SK-N-MC (cell line): ENCODE measurements at places on chromosomes 6 and 20.

- DNase-seq = no peak
Observed at GRCh38 chr20:61748376-61748775, 317.3 kb downstream of the TAF4 start.

- no peak for DNase-seq
Observed at GRCh38 chr20:23101696-23102406, 15.7 kb upstream of the CD93 start.

GRCh38 chr6:26021001-26021349, 58.4 kb downstream of the TRIM38 start:
- DNase-seq = no peak

GRCh38 chr6:30361661-30362060, 16.7 kb downstream of the RPP21 start:
- DNase-seq = no peak

- DNase-seq = no peak
Observed at GRCh38 chr6:124795643-124796463, 166.4 kb upstream of the RNF217 start.

GRCh38 chr20:45308117-45308778, at the start of gene MATN4:
TSS of gene MATN4 (minus strand) at chr20:45308299. CDS start at chr20:45305582, 2,717 bp downstream.
- no peak for DNase-seq

GRCh38 chr6:156879591-156879990, 102.4 kb downstream of the ARID1B start:
- DNase-seq = no peak

DNA sequence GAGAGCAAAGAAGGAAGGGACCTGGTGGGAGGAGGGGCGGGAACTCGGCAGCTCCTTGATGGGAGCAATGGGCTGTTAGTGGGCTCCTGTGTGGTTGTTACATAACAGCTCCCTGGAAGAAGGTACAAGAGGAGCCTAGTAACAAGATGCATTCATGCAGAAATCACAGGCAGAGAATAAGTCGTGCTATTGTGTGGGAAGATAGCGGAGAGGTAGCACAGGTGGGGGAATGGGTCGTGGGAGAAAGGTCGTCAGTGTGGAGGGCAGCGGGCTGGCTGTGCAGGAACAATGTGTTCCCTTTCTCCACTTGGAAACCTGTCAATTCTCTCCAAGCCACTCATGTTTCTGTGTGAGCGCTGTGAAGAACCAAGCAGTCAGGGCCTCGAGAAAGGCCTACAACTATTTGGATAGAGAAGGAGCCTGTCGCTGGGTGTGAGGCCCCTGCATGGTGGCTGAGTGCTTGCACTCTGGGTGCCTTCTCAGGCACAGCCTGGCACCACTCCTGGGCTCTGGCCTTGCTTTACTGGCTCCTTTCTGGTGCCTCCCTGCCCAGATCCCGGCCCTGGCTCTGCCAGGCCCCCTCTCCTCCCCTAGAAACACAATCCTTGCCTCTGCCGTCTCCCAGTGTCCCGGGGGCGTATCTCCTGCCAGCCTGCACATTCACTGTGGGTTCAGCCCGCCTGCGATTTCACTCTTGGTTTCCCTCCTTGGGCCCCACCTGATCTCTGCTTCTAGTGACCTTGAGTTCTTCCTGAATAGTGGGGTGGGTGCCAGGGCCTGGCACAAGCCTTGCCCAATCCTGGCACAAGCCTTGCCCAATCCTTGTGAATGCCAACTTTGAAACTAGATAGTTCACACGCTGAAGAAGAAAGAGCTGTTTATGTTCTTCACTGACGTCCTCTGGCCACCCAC, 7.4 kb upstream of the FGD2 start:
- no peak for DNase-seq

DNA sequence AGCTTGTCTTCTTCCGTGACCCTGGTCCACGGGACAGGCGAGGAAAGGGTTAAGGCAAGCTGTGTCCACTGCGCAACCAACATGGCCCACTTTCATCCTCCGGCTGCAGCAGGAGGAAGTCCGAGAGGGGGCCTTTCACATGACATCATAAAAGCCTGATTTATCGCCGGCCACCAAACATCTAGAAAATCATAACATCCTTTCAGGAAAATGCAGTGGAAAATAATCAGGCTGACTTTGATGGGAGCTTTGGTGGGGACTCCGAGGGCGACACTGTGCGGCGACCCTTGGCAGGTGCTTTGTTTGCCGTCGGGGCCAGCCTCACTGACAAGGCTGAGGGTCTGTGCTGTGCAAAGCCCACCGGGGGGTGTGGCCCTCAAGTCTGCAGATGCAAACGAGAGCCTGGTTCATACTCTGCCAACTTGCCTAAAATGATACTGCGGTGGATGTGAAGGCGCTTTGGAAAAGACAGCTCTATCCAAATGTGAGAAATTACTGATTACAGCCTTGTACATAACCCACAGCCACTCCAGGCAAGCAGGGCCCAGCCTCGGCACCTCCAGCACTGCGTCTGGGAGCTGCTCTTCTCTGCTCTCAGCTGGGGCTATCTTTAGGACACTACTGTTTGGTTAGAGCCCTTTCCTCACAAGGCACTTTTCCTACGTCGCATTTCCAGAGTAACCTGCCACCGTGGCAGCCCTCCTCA, 25.7 kb downstream of the FOXC1 start:
- no peak for DNase-seq

DNA sequence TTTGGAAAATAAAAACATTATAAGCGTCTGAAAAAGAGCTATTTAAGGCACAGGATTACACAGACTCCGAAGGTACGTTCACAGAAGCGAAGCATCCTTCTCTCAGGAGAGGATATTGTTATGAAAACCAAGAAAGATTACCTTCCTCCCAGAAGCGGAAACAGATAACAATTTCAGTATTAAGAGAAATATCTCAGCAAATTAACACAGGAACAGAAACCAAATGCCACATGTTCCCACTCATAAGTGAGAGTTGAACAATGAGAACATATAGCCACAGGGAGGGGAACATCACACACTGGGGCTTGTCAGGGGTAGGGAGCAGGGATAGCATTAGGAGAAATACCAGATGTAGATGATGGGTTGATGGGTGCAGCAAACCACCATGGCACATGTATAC, 109.7 kb downstream of the CDK19 start:
- DNase-seq = no peak

- DNase-seq = peak; percentile 51
Observed at GRCh38 chr6:67935976-67936477, 699.1 kb upstream of the ADGRB3 start.

GRCh38 chr6:46526607-46527006, 35.4 kb upstream of the RCAN2 start:
- no peak for DNase-seq

- DNase-seq = no peak
Observed at GRCh38 chr20:37516811-37517750, 4.0 kb upstream of the NNAT start.

GRCh38 chr6:37717836-37718251, 20.2 kb upstream of the MDGA1 start:
- no peak for DNase-seq

- no peak for DNase-seq
Observed at GRCh38 chr6:46777476-46778346, 15.5 kb upstream of the MEP1A start.

DNA sequence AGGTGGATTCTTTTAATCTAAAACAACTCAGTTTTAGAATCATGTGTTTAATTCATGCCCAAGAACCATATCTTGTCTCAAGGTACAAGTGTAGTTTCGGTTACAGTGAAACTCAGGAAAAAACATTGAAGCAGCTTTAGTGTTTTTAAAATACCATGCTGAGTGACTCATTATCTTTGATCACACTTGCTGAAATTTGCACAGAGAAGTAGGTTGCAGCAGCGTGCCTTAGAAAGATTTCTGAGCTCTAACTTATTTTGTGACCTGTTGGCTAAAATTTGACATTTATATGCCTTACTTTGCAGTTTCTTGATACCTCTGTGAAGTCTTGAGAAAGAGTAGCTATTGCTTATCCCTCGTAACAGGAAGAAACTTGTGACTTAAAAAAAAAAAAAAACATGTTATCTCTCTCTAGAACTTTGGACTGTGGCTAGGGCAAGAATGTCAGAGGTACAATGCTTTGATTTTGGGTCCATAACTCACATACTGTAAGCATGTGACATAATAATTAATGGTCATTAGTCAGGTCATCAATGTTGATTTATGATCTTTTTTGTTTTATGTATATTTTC, 34.5 kb upstream of the FUCA2 start:
- DNase-seq = no peak

GRCh38 chr20:18363708-18364107, 75.4 kb downstream of the ZNF133 start:
- DNase-seq = no peak

DNA sequence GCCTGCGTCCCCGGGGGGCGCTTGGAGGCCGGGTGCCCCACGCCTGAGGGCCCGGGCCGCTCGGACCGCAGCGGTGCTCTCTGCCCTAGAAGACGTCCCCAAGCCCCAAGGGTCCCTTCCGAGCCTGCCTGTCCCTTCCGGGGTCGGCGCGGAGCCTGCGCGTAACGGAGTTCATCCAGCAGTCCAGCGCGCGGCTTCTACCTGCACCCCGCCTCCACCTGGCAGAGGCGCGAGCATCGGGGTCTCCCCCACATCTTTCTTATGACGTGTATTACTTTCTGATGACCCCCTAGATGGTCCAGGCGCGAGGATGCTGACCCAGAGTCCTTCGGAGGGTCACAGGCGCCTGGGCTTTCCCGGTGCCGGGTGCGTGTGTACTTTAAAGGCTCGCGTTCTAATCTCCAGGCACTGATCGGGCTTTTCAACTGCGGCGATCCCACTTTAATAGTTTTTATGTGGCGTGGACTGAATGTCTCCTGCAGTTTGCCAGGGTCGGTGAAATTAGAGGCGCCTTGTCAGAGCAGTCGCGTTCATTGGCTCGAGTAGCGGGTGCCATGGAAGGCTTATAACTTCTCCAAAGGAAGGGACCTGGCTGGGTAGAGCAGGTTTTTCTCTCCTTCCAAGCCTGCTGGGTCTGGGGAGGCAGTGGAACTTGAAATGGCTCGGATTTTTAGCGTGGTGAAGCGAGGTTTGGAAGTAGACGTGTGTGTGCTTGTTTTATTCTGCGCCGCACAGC, 912 bp downstream of the EYA4 start:
- DNase-seq = peak; percentile 48

DNA sequence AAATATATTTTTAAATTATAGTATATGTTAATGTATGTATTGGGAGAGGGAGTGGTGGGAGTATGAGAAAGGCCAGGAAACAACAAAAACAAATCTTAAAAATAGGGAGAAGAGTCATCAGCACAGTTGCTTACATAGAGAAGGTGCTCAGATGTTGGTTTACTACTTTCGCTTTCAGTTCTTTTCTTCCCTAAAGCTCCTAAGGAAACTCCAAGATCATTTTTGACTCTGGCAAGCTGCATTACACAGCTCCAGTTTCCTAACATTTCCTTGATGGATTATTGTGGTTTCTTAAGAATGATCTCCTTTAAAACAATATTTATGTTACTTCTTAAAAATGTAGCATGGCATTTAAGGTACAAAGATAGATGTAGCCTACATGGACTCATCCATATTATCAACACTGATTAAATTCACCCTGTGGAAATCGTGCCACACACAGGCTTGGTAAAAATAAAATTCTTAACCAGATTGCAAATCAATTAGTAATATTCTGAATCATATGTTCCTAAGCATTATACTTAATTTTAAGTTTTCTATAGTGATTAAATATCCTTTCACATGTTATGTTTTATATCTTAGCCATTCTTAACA, 118.0 kb upstream of the MAN1A1 start:
- no peak for DNase-seq
